Astrocyte of the spinal cord (primary cell): ENCODE measurements at places on chromosomes 3 and 15.

DNA sequence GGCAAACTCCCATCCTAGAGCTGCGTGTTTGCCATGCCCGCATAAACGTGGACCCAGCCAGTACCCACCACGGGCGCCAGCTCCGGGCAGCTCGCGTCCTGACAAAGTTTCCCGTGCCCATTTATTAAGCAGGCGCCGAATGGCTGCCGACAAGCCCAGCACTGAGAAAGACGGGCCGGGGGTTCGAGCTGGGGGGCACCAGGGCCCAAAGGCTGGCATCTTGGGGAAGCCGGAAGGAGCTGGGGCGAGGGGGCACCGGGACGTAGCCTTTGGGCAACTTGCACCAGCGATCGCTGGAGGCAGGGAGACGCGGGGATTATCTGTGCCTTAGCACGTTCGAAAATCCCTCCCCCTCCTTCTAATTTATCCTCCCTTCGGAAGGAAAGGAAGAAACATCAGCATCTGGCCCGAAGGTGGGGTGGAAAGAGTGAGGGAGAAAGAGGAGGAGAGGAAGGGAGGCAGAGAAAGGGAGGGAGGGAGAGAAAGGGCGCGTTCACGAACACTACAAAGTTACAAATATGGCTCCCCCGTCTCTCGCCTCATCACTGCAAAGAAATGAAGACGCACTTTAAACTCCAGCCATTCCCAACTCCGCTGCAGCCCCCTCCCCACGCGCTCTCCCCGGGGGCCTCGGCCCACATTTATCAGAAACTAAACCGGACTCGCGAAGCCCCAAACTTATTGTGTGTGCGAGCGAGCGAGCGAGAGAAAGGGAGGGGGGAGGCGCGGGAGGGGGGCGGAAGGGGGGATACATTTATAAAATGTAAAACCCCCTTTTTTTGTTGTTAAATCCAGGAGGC lies 1.0 kb downstream of the ANP32A start:
- peak; percentile 52 for DNase-seq

DNA sequence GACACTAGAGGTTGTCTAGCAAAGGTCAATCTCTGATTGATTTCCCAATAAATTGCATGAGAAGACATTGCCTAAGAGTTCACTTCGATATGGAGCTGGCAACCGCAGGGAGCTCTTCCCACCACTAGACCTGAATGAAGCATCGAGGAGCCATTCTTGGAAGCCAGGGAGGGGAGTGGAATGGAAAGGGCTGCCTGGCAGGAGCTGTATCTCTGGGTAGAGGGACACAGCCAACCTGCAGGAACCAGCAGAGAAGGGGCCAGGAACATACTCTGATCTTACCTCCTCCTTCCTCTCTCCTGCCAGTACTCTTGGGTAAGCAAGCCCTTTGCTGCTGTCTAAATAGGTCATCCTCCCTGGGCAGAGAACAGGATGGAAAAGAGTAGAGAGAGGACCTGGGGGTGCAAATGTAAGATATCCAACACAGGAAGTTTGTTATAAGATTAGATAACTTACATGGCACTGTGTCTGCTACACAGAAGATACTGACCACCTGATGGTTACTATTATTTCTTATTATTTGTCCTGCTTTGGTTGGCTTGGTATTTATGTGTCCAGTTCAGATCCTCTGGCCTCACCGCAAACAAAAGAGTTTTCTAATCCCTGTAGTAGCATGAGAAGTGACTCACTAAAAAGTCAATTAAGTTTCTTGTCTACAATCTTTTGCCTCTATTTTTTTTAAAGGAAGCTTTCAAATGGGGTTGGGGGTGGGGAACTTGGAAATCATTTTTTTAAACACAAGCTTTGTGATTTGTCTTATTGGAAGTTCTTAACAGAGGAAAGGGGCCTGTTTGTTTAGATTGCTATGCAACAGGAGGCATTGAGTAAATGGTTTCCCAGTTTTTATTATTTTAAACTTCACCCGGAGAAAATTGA lies 156.7 kb upstream of the TSC22D2 start:
- peak; percentile 86 for DNase-seq

DNA sequence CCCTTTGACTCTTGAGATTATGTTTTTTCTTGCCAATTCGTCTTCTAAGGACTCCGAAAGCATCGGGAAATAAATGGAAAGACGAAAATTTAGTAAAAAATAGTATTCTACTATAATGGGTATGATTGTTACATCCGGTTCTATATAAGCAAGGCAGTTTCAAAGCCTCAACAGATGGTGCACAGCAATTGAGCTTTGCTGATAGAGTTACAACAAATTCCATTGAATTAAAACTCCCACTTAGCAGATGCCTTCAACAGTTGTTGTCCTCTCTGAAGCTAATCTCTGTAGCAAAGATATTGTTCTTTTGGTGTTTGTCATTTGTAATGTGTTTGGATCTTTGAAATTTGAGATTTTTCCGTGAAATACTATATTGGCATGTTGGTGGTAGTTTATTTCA lies 16.1 kb upstream of the GHSR start:
- no peak for DNase-seq

DNA sequence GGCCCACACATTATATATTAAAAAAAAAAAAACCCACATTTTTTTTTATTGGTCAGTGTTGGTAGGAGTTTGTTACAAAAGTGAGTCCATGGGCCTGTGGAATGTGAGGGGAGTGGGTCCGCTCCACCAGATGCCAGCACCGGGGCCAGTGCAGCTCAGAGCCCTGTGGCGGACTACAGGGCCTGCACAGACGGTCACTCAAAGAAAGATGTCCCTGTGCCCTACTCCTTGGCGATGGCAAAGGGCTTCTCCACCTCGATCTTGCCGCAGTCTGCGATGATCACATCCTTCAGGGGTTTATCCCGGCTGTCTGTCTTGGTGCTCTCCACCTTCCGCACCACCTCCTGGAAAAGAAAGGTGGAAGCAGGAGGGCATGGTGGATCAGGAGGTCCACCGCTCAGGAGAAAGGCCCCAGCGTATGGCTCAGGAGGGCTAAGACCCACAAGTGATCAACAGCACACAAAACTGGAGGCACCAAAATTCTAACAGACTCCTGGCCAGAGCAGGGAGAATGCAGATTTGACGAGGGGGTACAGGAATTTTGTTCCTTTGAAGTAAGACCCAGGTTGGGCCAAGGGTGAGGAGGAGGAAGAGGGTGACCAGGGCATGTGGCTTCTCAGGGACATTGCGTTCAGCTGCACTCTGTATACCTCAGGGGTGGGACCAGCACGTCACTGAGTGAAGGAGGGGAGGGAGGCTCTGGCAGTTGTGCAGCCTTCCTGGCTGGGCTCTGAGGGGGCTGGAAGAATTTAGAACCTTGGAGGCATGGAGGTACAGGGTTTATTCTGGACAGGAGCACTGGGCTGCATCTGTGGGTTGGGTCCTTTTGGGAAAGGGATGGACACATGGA lies 4.5 kb downstream of the SNX22 start:
- DNase-seq = no peak

DNA sequence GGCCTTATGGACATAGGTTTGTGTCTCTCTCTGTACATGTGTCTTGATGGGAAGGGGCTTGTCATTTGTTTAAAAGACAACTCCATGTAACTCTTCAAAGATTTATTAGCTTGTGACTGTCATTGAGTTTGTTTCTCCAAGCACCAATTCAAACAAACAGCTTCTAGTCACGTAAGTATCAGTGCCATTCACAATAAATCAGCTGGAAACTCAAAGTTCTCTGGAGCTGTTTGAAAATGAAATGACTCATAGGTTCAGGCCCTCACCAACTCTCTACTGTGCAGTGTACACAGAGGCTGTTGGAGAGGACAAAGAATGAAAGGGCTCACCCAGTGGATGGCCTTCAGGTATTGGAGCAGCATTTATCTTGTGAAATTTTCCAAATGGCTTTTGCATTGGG lies 476.3 kb downstream of the AGBL1 start:
- peak; percentile 40 for DNase-seq

DNA sequence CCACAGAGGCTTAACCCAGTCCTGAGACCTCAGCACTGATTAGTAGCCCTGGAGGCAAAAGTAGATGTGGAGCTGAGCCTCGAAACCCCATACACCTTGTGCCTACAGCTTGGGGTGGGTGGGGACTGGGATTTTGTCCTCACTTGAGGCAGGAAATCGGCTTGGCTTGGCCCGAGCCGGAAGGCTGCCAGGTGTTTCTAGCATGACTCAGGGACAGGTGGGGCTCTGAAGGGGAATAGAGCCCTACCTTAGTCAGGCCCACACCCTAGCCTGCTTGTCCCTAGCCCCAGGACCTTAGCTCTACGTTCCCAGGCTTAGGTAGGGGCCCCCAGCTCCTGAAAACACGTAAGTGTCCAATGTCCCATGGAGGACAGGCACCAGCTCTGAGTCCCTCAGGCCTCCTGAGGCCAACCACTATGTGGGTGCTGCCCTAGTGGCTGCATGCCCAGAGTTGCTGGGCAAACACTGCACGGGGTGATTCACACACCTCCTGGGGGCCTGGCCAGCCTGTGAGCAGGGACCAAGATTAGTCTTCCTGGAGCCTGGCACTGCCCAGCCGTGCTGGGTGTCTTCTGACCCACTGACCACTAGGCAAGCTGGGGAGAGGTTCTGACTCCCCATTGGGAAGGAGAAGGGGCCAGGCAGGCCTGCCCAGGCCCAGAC lies 3.1 kb downstream of the MST1R start:
- DNase-seq = peak; percentile 54

- DNase-seq = peak; percentile 47
Observed at GRCh38 chr3:124886168-124887056, 753 bp downstream of the ITGB5 start.

DNA sequence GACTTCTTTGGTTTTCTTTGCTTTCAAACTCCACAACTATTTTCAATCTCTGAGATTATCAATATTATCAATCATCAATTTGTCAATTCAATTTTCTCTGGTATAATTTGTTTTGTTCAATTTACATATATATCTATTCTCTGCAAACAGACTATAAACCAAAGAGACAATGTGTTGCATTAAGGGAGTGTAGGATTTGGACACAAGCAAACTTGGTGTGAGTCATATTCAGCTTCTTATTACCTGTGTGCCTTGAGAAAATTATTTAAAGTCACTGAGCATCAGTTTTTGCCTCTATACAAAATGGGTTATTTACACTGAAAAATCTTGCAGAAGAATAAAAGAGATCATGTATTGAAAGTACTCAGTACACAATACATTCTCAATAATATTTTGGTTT lies 177.8 kb downstream of the NECTIN3 start:
- DNase-seq = no peak

DNA sequence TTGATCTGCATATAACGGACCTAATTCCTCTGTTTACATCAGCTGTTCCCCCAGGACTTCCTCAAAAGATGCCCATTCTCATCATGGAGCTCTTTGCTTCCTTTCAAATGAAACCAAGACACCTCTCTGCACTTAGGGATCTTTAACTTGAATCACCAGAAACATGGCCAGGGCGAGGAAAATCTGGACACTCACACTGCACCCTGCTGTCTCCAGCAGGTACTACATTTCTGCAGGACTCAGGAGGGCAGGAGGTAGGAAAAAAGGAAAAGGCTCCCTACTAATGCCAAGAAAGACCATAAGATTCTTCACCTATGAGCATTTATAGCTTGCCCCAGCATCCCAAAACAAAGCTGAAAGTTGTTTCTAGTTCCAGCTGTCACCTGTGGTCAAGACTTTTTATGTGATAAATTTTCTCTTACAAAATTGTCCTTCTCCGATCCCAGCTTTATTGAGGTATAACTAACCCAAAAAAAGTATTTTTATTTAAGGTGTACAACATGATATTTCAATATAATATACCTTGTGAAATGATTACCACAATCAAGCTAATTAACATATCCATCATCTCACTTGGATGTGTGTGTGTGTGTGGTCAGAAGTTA lies 87.3 kb upstream of the C15orf61 start:
- peak; percentile 56 for DNase-seq

GRCh38 chr3:136789976-136790375 lies 28.9 kb upstream of the SLC35G2 start:
- DNase-seq = no peak

GRCh38 chr3:193416629-193417028 lies 38.1 kb upstream of the ATP13A5 start:
- DNase-seq = no peak

GRCh38 chr3:181403876-181404660 lies 307.7 kb upstream of the SOX2 start:
- no peak for DNase-seq

DNA sequence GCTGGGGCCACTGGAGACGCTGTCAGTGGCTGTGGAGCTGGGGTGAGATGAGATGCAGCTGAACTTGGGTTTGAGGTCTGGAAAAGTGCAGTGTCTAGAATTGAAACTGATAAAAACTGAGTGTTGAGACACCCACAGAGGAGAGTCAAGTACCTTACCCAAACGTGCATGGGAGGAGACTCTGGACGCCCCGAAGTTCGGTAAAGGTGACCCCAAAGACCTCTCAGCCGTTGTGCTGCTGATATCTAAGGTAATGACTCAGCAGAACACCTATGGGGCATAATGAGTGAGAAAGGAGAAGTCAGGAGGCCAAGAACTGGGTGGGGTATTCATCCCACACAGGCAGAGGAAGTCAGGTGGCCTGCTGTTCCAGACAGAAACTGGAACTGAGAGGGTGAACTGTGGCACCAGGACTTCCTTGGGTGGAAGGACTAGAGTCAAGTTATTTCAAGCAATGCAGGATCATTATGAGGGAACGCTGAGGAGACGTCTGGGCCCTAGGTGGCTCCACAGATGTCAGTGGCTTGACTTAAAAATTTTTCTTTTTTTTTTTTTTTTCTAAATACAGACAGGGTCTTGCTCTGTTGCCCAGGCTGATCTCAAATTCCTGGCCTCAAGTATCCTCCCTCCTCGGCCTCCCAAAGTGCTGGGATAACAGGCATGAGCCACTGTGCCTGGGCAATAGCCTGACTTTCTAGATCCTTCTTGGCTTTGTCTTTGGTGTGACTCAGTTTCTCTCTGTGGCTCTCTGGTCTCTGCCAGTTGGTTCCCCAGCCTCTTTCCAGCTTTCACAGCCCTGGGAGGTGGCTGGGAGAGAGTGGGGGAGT lies 67.6 kb upstream of the GCNT3 start:
- no peak for DNase-seq

- DNase-seq = peak; percentile 12
Observed at GRCh38 chr3:41405466-41405865, 206.2 kb downstream of the CTNNB1 start.

- DNase-seq = peak; percentile 3
Observed at GRCh38 chr15:56468401-56468800, 3.5 kb upstream of the MNS1 start.

DNA sequence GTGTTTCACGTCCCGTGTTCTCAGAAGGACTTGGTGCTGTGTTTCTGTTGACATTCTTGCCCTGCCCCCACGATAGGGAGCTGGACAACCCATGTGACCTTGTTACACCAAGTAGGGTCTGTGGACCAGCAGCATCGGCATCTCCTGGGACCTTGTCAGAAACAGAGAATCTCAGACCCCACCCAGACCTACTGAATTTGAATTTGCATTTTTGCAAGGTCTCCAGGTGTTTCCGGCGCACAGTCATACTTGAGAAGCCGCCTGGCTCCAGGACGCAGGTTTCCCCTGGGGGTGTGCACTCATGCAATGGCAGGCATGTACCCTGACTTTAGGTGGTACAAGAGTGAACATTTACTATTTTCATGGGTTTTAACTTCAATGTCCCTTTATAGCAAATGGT lies 117.9 kb downstream of the TLE3 start:
- DNase-seq = no peak
